ENCODE measurements at places on chromosomes 11 and 22.

DNA sequence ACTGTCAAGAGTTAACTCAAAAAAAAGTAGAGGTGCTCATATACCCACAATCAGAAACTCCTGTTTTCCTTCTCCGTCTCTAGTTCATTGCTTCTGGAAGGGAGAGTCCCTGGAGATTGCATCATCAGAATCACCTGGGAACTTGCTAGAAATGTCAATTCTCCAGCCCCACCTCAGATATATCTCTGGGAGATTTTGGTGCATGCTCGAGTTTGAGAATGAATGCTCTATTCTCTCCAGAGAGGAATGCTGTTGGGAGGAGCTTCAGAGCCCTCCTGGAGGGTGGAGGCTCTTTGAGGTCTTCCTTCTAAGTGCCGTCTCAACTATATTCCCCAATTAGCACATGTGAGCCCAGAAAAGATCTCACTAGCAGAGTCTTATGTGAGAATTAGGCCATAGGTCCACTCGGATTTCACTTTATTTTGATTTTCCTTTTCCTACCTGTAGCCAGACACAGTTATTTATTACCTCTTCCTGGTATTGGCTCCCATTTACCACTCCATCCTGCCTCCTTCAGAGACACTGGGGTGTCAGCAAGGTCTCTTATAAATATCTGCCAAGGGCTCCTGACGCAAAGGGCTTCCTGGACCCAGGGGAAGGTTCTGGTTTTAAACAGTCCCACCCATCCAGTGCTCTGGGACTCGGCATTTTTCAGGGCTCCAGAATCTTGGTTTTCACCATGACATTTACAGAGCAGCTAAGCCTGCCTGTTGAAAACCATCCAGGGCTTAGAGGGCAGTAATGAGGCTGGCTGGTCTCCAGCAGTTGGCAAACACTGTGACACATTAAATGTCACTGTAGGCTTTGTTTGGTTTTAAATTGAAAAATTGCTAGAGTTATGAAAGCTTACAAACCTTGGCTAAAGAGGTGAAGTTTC, 136.2 kb downstream of the CD44 start:
- DNase-seq, result peak; percentile 41

GRCh38 chr11:44509296-44509695, 56.2 kb upstream of the CD82 start:
- no peak for DNase-seq

- DNase-seq, result no peak
Observed at GRCh38 chr11:107928767-107929507, 689 bp downstream of the RAB39A start.

GRCh38 chr11:22792497-22792896, 37.1 kb downstream of the SVIP start:
- no peak for DNase-seq

DNA sequence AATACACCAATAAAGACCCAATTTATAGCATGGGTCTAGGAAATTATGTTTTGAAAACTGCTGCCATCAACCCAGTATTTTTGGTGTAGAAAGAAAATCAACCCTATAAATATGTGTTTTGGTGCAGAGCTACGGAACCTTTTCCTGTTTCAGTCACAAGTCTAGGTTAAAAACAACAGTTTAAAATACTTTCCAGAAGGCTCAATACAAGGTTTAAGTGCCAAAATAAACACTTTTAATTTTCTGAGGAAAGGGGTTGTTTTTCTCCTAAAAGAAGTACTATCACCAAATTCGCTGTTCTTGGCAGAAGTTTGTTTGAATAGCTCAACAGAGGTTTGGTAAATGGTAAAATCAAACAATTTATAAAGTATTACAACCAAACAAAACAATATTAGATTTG, 201.3 kb downstream of the TMEM135 start:
- no peak for DNase-seq

- no peak for DNase-seq
Observed at GRCh38 chr22:24693379-24693778, 81.1 kb downstream of the PIWIL3 start.

DNA sequence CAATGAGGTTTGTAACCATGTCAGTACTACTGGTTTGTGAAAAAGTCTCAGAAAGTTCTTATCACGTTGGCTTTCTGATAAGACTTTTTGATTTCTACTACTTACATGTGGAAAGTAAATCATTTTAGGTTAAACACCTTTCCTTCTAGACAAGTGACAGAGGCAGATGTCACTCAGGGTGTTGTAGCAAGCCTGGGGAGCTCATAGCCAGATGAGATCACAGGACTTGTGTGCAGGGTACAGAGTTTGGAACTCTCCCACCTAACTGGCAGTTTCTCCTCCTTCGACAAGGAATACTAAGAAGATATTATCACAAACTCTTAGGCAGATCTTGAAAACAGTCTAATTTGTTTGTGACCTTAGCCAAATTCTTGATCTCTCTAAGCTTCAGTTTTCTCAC, 49.4 kb upstream of the PICALM start:
- no peak for DNase-seq

DNA sequence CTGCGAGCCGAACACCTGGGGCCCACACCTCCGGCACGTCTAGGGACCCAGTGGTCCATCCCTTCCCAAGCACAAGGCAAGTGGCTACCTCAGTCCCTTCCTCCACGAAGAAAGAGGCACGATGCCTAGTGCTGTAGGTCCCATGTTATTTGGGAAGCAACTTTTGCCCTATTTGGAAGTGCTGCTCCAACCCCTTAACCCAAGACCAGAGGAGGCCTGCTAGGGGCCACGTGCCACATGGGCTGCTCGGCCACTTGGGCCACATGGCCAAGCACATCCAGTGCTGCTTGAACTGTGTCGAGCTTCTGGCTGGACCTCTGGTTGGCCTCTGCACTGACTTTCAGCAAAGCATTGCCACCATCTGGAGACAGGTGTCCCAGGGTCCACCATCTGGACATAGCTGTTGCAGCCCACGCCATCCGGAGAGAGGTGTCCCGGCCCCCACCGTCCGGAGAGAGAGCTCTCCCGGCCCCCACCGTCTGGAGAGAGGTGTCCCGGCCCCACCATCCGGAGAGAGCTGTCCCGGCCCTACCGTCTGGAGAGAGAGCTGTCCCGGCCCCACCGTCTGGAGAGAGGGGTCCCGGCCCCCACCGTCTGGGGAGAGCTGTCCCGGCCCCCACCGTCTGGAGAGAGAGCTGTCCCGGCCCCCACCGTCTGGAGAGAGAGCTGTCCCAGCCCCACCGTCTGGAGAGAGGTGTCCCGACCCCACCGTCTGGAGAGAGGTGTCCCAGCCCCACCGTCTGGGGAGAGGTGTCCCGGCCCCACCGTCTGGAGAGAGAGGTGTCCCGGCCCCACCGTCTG, 6.5 kb upstream of the B4GALNT4 start:
- no peak for DNase-seq

GRCh38 chr22:46019351-46019750, 42.4 kb upstream of the WNT7B start:
- DNase-seq, result no peak

- DNase-seq, result no peak
Observed at GRCh38 chr11:13889552-13890249, 72.8 kb upstream of the SPON1 start.

- no peak for DNase-seq
Observed at GRCh38 chr11:133934599-133935550, 21.9 kb downstream of the IGSF9B start.

DNA sequence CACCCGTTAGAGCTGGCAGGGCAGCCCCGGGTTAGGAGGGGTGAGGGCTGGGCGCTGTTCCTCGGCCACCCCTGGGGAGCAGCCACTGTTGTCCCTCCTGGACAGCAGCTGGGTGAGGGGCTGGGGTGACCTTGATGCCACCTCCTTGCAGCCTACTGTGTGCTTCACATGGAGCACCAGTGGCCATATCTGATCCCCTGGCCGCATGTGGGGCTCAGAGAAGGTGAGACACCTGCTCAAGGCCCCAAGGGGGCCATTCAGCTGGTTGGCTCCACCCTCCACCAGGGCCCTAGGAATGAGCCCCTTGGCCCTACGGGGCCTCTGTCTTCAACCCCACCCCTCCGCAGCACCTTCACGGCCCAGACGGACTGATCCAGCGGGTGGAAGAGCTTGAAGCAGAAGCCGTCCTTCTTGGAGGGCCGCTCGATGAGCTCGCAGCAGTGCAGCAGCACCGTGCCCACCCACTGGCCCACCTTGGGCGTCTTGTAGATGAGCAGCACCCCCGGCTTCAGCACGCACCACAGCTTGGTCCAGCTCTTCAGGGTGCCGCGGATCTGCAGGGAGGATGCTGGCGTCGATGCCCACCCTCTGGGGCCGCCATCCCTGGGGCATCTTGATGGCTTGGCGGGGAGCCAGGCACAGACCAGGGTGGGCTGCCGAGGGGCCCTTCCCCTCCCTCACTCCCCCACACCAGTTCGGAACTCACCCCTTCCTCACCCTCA, 44.9 kb downstream of the OSBPL5 start:
- no peak for DNase-seq

GRCh38 chr22:39522567-39523300, 2.4 kb downstream of the ATF4 start:
- no peak for DNase-seq

DNA sequence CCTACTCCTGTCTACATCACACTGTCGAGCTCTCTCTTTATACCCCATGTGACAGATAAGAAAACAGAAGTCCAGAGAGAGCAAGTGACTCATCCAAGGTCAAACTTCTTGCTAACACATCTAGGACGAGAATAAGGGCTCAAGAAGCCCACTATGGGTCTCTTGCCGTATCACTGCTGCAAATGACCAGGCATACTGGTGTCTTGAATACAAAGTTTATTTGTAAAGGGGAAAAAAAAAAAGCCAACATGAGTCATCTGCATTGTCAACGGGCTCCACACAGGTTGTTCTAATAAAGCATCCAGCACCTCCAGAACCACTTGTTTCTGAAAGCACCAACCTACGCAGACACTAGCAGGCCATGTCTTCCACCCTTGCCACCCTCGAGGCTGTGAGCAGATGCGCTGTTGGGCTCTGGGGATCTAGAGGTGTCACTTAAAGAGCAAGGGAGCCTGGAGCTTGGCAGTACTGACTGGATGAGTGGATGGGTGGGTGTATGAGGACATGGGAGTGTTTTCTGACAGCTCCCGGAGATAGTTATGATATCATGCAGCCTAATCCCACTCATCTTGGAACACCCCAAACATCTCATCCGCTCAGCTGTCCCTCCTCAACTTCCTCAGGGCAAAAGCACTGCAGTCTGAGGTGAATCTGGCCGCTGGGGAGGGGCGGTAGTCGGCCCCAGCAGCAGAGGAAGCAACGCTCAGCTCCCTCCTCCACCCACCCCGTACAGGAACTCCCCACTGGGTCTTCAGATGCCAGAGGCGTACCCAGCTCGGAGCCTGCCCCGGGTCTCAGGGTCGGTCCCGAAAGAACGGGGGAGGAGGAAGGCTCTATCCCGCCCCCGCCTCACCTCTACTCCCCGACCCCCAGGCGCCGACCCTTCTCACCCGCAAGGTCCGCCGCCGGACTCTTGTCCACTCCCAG, 1.0 kb downstream of the SMCO4 start:
- no peak for DNase-seq

DNA sequence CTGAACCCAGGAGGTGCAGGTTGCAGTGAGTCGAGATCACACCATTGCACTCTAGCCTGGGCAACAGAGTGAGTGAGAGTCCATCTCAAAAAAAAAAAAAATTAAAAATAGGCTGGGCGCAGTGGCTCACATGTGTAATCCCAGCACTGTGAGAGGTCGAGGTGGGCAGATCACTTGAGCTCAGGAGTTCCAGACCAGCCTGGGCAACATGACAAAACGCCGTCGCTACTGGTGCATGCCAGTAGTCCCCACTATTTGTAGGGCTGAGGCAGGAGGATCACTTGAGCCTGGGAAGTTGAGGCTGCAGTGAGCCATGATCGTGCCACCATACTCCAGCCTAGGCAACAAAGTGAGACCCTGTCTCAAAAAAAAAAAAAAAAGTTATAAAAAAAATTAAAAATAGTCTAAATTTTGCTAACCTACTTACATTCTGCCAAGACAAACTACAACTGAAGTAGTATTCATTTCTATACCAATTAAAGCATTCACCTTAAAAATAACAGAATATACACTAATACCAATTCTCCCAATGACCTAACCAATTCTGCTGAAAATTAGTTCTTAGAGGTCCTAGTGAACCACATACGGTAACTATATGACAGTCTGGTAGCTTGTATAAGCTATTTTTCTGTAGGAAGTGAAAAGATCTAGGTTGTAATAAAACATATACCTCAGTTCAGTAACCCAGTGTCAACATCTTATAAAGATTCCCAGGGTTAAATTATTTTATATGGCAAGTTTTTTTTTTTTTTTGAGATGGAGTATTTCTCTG, 7.1 kb downstream of the DDX6 start:
- DNase-seq, result no peak

DNA sequence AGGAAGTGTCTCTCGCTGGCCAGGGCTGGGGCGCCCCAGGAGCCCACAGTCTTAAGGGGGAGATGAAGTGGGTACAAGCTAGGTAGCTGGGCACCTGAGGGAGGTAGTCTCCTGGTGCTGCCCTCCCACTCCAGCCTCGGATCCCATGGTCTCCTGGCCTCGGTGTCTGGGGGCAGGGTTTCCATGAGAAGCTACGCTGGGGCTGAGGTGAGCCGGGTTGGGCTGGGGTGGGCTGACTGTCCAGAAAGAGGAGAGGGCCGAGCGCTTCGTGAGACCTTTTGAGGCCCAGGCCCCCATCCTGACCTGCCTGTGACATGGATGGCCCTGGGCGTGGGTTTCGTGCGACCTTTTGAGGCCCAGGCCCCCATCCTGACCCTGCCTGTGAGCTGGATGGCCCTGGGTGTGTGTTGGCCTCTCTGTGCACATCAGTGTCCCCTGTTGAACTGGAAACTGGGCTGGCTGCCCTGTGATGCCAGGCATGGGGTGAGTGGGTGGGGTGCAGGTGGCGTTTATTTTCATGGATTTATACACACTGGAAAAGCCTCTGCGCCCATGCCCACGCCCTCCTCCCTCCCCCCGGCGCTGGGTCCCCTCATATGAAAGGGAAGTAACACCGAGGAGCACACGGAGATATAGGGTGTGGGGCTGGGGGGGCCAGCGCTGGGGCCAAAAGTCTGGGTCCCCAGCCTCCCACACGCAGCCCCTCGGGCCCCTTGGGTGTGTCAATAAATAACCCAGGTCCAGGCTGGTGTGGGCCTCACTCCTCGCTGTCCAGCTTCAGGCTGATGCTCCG, 8.6 kb downstream of the AIP start:
- no peak for DNase-seq

DNA sequence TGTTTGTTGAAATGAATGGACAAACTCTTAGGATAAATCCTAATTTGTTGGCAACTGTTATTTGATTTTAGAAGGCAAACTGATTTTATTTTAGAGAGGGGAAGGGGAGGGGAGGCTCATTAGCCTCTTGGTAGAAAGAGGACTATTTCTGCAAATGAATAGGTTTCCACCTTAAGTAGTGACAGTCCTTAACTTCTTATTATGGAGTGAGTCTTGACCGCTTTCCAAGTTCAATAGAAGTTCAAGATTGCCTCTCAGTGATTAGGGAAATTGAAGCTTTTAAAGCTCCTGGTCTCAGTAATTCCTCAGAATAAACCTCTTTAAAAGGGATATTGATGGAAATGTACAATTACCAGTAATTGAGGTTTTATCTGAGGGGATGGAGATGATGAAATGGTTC, 55.7 kb downstream of the PANX1 start:
- DNase-seq, result no peak

DNA sequence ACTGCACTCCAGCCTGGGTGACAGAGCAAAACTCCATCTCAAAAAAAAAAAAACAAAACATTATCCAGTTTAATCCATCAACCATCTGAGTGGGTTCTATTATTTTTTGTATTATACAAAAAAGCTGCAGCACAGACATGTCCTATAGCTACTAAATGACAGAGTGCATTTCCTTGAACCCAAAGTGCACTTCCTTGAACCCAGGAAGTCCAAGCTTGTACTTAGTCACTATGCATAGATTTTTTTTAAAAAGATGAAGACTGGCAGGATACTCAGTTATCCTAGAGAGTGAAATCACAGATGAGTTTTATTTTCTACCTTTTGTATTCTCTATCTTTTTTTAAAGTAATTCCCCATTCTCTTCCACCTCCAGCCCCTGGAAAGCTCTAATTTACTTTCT, 8.0 kb upstream of the RRAS2 start:
- no peak for DNase-seq

All from GM04503 (cell line).